ENCODE measurements at places on chromosomes 2 and 18. TPM values are rescaled to one million over a fixed set of nuclear protein-coding genes. Genes with fewer than 3 reads are reported as not detected.

DSG1 gene
- not detected for total RNA-seq

R3HDM1 gene
- 7.5 TPM for total RNA-seq

GLI2 gene
- total RNA-seq, result 0.16 TPM

AOX1 gene
- 0.61 TPM for total RNA-seq

CFAP65 gene
- 0.16 TPM for total RNA-seq

PAX8 gene
- 0.75 TPM for total RNA-seq
